Right lung (tissue), 10 donors: ENCODE measurements at places on chromosomes 13 and 19. TPM values are rescaled to one million over a fixed set of nuclear protein-coding genes. Genes with fewer than 3 reads are reported as not detected.

Gene UGGT2
- 56.2 TPM for polyA plus RNA-seq

DNA sequence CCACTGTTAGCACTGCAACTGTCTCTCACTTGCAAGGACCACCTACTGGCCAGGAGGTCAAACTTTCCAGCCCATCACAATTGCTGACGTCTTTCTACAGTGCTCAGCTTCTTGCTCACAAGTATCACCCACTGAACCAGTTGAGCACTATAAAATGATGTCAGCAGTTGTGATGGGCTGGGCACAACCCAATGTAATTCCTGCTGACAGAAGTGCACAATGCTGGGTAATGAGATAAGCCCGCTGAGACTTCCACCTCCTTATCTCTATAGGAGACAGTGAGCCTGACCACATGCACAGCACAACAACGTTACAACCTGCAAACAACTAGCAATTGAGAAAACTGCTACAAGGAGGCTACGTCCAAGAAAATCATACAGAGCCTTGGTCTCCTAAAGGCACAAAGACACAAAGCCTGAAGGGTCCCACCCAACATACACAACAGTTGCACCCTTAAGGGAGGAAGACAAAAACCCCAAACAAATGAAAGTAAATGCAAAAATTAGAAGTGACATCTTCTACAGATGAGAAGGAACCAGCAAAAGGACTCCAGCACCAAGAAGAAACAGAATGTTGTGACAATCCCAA, 273.2 kb downstream of the LIG4 start:
- no peak for DNase-seq

GRCh38 chr19:47786566-47786965, 8.1 kb downstream of the SELENOW start:
- DNase-seq: no peak

DNA sequence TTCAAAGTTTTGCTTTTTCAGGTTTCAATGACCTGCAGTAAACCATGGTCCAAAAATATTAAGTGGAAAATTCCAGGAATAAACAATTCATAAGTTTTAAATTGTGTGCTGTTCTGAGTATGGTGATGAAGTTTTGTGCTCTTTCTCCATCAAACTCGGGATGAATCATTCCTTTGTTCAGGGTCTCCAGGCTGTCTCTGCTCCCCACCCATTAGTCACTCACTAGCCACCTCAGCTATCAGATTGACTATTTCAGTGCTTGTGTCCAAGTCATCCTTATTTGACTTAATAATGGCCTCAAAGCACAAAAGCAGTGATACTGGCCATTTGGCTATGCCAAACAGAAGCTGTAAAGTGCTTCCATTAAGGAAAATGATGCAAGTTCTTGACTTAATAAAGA, 1140.4 kb downstream of the EFNB2 start:
- no peak for DNase-seq

DNA sequence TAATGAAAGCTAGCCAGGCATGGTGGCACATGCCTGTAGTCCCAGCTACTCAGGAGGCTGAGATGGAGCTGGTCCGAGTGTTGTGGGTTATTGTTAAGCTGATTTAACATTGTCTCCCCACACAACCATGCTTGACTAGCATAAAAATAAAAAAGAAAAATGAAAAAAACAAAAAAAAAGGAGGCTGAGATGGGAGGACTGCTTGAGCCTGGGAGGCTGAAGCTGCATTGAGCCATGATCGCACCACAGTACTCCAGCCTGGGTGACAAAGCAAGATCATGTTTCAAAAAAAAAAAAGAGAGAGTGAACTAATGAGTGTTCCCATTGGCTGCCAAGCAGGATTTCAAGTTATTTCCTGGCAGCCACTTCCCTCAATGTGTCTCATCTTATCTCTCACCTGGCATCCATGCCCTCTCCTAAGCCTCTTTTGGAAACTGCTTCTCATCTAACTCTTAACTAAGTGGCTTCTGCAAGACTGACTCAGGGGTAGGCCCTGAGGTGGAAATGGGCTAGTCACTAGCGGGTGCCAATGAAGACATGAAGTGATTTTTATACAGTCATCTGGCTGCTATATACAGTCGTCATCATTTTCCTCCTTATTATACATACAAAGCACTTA, 4.9 kb downstream of the THAP8 start:
- no peak for DNase-seq
